ENCODE measurements at places on chromosomes 12 and 14.

GRCh38 chr14:65203574-65203973, 101.3 kb upstream of the MAX start:
- no peak overlapping the region for H3K4me3 ChIP-seq
- no peaks in the 10 kb centered on the region for H3K27me3 ChIP-seq
- H3K4me1 ChIP-seq, result no peaks in the 10 kb centered on the region
- H3K36me3 ChIP-seq, result no peaks in the 10 kb centered on the region
- DNase-seq, result no peak

- H3K4me3 ChIP-seq, result no peak overlapping the region
- no peaks in the 10 kb centered on the region for H3K4me1 ChIP-seq
- no peak for DNase-seq
- H3K27ac ChIP-seq, result no peak overlapping the region
- no peaks in the 10 kb centered on the region for H3K36me3 ChIP-seq
- no peaks in the 10 kb centered on the region for H3K27me3 ChIP-seq
Measured at GRCh38 chr12:57381693-57382220, 49.1 kb downstream of the R3HDM2 start.

GRCh38 chr12:19048943-19049342, 80.6 kb upstream of the PLEKHA5 start:
- H3K36me3 ChIP-seq, result no peaks in the 10 kb centered on the region
- no peak for DNase-seq
- H3K4me3 ChIP-seq, result no peak overlapping the region
- H3K27ac ChIP-seq, result no peak overlapping the region

DNA sequence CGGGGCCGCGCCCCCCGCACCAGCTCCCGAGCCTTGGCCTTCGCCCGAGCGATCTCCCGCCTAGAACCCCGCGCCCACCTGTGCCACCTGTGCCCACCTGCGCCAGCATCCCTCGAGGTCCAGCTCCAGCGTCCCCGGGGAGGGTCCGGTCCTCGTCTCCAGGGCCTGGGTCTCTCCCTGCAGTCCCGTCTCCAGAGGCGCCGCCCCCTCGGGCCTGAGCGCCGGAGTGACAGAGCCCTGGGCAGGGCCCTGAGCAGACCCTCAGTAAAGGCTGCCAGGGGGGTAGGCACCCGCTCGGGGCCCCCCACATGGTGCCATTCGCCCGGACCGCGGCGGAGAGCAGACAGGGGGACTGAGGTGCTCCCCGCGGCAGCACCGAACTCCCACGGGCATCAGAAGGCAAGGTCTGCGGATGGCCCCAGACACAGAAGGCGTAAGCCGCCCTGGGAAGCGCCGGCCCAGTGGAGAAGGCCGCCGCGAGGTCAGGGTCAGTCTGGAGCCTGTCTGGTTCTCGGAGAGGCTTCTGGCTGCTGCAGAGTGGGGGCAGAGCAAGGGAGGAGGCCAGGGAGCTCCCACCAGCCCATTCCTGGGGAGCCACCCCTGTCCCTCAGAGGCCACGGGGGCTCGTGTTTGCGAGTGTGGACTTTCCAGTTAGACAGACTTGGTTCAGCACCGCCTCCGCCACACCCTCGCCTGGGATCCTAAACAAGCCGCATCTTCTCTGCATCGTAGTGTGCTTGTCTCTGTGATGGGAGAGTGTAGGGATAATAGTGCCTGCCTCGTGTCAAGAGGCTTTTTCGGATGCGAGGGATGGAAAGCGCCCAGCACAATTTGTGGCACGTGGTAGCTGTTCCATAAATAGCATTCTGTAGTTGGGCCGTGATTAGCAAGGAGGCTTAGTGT, 1.1 kb upstream of the PPP1R13B start:
- no peaks in the 10 kb centered on the region for H3K36me3 ChIP-seq
- peak; percentile 48 for DNase-seq
- H3K4me3 ChIP-seq, result peak overlapping the region; percentile 80
- peaks cover 5% of the 10 kb centered on the region for H3K4me1 ChIP-seq
- peak overlapping the region; percentile 82 for H3K27ac ChIP-seq
- H3K27me3 ChIP-seq, result no peaks in the 10 kb centered on the region

- H3K4me1 ChIP-seq, result peaks cover 14% of the 10 kb centered on the region
- no peaks in the 10 kb centered on the region for H3K36me3 ChIP-seq
- H3K4me3 ChIP-seq, result peak overlapping the region; percentile 43
- no peak for DNase-seq
- H3K27me3 ChIP-seq, result no peaks in the 10 kb centered on the region
Measured at GRCh38 chr12:4909410-4909733, 333 bp upstream of the KCNA1 start.

GRCh38 chr14:104243200-104243599, 104.8 kb downstream of the KIF26A start:
- H3K4me1 ChIP-seq, result no peaks in the 10 kb centered on the region
- no peak overlapping the region for H3K4me3 ChIP-seq
- no peaks in the 10 kb centered on the region for H3K27me3 ChIP-seq
- DNase-seq, result no peak

GRCh38 chr12:110084314-110085015, 36.1 kb upstream of the C12orf76 start:
- H3K27ac ChIP-seq, result no peak overlapping the region
- H3K4me1 ChIP-seq, result no peaks in the 10 kb centered on the region

DNA sequence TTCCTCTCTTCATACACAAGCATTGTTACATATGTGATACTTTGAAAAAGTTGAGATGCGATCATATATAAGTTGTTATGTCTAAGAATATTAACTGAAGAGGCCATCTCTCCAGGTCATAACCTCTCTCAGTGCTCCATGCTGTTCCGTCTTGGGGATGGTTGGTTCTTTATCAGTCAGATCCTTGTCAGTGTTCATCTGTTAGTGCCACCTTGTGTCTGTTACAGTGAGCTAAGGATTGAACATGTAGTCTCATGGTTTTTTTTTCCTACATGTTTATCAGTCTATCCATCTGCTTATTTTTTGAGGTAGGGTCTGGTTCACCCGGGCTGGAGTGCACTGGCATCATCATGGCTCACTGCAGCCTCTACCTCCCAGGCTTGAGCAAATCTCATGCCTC, 30.5 kb downstream of the EP400 start:
- no peak overlapping the region for H3K4me3 ChIP-seq

GRCh38 chr12:68240079-68240478, 13.3 kb downstream of the IL22 start:
- H3K4me3 ChIP-seq, result no peak overlapping the region
- DNase-seq, result no peak
- H3K27ac ChIP-seq, result no peak overlapping the region
- no peaks in the 10 kb centered on the region for H3K27me3 ChIP-seq
- H3K4me1 ChIP-seq, result peaks cover 6% of the 10 kb centered on the region
- H3K36me3 ChIP-seq, result no peaks in the 10 kb centered on the region

GRCh38 chr12:29751676-29752075, 32.1 kb downstream of the TMTC1 start:
- H3K36me3 ChIP-seq, result no peaks in the 10 kb centered on the region
- no peak for DNase-seq
- H3K27me3 ChIP-seq, result no peaks in the 10 kb centered on the region
- no peak overlapping the region for H3K4me3 ChIP-seq

DNA sequence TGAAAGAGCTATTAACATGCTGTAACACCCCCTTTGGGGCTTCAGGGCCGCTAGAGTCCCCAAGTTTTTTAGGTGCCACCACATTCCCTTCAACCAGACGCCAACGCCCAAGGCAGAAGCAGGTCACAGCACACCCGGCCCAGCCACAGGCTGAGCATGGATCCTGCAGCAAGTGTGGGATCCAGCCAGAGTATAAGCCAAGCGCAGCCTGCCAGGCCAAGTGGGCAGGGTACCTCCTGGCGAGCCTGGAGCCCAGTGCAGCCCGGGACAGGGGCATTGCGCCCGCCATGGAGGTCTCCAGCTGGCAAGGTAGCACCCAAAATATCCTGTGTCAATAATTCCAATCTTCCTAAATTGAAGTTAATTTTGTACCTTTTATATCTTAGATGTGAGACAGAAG, 55.5 kb downstream of the EML5 start:
- no peaks in the 10 kb centered on the region for H3K27me3 ChIP-seq
- no peaks in the 10 kb centered on the region for H3K4me1 ChIP-seq
- no peak overlapping the region for H3K27ac ChIP-seq
- no peaks in the 10 kb centered on the region for H3K36me3 ChIP-seq

- no peak overlapping the region for H3K4me3 ChIP-seq
- no peaks in the 10 kb centered on the region for H3K4me1 ChIP-seq
- no peaks in the 10 kb centered on the region for H3K27me3 ChIP-seq
- no peak overlapping the region for H3K27ac ChIP-seq
- no peak for DNase-seq
Measured at GRCh38 chr12:1855241-1855640, 34.9 kb downstream of the LRTM2 start.

- H3K27ac ChIP-seq, result no peak overlapping the region
- H3K36me3 ChIP-seq, result no peaks in the 10 kb centered on the region
- H3K27me3 ChIP-seq, result no peaks in the 10 kb centered on the region
Measured at GRCh38 chr12:1620092-1620491, 8.9 kb upstream of the WNT5B start.

- H3K4me3 ChIP-seq, result peak overlapping the region; percentile 29
- no peaks in the 10 kb centered on the region for H3K36me3 ChIP-seq
- H3K27ac ChIP-seq, result no peak overlapping the region
- H3K4me1 ChIP-seq, result no peaks in the 10 kb centered on the region
- no peak for DNase-seq
Measured at GRCh38 chr14:103273745-103274615, 60.1 kb upstream of the EIF5 start.

- DNase-seq, result peak; percentile 75
- peak within 1 kb of the TSS; percentile 73 for H3K27ac ChIP-seq
- peak within 1 kb of the TSS; percentile 78 for H3K4me3 ChIP-seq
- H3K36me3 ChIP-seq, result no peaks in the 10 kb centered on the region
- peaks cover 27% of the 10 kb centered on the region for H3K4me1 ChIP-seq
Measured at GRCh38 chr12:6200256-6201212, at the start of gene CD9. TSS of gene CD9 (plus strand) at chr12:6200400. CDS start at chr12:6200500, 100 bp downstream.

DNA sequence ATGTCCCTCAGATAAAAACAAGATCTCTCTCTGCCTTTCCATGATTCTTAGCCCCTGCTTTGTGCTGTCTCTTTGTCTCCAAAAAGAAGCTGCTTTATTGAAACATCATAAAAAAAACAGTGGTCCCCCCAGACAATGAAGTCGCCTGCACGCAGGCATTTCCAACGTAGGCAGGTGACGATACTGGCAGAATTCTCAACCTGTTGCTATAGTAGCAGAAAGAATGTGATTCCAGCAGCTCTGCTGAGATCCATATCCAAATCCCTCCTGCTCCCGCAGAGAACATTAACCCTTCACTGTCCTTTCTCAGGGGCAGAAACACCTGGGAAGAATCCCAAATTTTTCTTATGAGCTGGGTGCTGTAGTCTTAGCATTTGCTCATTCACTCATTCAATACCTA, 84.8 kb downstream of the STON2 start:
- H3K4me1 ChIP-seq, result no peaks in the 10 kb centered on the region
- H3K27ac ChIP-seq, result no peak overlapping the region
- H3K27me3 ChIP-seq, result no peaks in the 10 kb centered on the region
- no peak overlapping the region for H3K4me3 ChIP-seq

DNA sequence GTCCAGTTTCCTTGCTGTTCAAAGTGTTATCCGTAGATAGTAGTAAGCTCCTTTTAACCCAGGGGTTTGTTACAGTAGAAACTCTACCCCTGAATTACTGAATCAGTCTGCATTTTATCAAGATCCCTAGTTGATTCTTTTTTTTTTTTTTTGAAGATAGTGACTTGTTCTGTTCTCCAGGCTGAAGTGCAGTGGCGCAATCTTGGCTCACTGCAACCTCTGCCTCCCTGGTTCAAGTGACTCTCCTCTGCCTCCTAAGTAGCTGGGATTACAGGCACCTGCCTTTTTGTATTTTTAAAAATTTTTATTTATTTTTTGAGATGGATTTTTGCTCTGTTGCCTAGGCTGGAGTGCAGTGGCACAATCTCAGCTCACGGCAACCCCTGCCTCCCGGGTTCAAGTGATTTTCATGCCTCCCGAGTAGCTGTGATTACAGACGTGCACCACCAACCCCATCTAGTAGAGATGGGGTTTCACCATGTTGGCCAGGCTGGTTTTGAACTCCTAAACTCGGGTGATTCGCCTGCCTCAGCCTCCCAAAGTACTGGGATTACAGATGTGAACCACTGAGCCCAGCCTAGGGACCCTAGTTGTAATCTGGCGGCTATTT, 10.5 kb downstream of the LARP4 start:
- H3K4me3 ChIP-seq, result no peak overlapping the region
- no peaks in the 10 kb centered on the region for H3K4me1 ChIP-seq
- H3K27me3 ChIP-seq, result no peaks in the 10 kb centered on the region
- DNase-seq, result no peak
- no peak overlapping the region for H3K27ac ChIP-seq
- H3K36me3 ChIP-seq, result no peaks in the 10 kb centered on the region

DNA sequence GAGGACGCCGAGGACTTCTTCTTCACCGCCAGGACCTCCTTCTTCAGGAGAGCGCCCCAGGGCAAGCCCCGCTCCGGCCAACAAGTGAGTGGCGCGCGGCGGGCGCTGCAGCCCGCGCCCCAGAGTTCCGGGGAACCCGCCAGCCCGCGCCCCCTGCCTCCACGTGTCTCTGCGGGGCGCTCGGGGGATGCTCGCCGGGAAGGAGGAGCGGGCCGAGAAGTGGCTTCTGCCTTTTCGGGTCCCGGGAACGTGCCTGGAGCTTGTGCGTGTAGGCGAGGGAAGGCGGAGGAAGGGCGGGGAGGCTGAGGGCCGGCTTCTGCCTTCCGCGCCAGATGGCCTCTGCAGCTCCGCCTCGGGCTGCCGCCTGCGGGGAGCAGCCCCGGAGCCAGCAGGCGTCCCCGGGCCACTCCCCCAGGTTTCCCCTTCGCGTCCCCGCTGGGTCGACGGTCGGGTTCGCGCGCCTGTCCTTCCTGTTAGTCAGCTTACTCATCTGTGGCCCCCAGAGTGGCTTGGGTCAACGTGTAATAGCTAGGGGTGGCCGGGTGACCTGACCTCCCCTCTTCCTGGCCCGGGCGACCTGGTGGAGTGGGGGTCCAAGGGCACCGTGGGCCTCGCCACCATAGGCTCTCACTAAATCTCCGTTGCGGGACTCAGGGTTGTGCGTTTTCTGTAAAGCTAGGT, 505 bp downstream of the RASSF3 start:
- DNase-seq, result peak; percentile 65
- H3K36me3 ChIP-seq, result no peaks in the 10 kb centered on the region
- peak overlapping the region; percentile 77 for H3K27ac ChIP-seq
- peak overlapping the region; percentile 93 for H3K4me3 ChIP-seq
